Astrocyte of the hippocampus (primary cell): ENCODE measurements at places on chromosomes 2 and 18.

GRCh38 chr2:132813422-132813821 lies 143.4 kb upstream of the LYPD1 start:
- DNase-seq = no peak

- DNase-seq = peak; percentile 26
Observed at GRCh38 chr2:121608367-121608766, 40.9 kb downstream of the CLASP1 start.

- DNase-seq = no peak
Observed at GRCh38 chr2:238704471-238705225, 143.2 kb upstream of the TWIST2 start.

- DNase-seq = no peak
Observed at GRCh38 chr2:11014026-11014425, 102.3 kb downstream of the KCNF1 start.

DNA sequence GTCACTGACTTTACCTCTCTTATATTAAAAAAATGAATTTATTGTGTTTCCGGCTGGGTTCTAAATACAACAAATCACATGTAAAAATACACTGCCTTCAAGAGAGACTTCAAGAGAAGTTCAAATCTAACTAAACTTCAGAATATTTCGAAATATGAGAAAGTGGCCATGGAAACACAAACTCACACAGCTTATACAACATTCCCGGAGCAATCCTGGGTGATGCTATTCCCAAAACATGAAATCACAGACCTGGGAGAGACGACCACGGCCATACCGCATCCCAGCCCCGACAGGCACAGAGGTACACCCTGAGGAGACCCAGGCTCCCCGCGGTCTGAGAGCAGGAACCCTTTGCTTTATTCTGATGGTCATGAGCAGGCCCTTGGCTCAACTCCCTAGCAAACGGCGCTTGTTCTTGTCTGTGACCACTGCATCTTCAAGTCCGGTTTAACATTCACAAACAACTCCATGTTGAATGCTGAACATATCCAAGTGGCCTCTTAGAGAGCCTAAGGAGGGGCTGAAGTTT lies 185.4 kb upstream of the REV1 start:
- DNase-seq = no peak

DNA sequence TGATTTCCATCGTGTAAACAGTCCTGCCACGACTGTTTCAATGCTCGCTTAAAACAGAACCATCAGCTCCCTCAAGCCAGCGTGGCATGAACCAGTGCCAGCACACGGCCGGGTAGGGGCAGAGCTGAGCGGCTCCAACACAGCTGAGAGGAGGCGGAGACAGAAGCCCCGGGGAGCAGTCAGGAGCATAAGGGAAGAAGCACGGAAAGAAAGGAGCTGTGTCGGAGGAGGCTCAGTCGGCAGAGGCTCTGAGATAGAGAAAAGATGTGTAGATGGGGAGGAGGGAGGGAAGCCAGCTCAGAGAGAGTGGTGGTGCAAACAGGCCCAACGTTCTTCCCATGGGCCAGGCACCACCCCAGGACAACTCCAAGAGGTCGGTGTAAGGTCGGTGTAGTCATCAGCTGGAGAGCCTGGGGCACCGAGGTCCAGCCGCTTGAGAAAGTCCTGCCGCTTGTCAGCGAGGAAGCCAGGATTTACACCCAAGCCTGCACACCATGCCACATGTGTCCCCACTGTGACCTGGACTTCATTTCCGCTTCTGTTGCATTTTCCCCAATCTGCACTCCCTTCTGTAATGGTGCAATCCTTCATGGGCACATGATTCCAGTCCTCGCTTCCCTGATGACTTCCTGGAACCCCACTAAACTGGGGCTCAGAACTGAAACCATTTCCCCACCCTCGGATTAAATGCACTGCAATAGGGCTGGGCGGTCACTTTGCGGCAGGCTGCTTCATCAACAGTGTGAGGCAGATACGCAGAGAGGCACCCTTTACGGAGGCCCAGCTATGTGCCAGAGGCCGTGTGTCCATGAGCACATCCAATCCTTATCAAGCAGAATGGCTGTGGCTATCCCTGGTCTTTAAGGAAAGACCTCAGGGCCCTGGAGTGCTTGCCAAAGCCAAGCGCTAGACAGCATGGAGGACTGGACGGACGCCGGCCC lies 43.5 kb downstream of the CYP27C1 start:
- peak; percentile 69 for DNase-seq

GRCh38 chr2:241844066-241844728 lies 14.5 kb downstream of the PDCD1 start:
- peak; percentile 83 for DNase-seq

DNA sequence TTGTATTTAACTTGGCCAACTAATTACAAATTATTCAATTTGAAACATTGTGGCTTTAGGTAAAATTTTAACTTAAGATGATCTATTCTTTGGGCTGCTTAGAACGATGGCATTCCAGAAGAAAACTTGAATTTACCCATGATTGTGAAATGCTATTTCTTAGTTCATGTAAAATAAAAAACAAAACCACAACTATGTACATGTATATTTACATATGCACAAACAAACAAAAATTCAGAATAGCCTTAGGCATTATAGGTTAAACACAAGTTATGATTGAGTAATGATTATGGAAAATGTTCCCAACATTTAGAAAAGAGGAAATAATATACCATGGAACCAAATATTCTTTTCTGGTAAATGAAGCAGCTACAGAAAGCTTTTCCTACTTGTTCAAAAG lies 3.5 kb upstream of the SMCHD1 start:
- DNase-seq = no peak

GRCh38 chr2:178419123-178419522 lies 31.9 kb downstream of the PRKRA start:
- peak; percentile 35 for DNase-seq

DNA sequence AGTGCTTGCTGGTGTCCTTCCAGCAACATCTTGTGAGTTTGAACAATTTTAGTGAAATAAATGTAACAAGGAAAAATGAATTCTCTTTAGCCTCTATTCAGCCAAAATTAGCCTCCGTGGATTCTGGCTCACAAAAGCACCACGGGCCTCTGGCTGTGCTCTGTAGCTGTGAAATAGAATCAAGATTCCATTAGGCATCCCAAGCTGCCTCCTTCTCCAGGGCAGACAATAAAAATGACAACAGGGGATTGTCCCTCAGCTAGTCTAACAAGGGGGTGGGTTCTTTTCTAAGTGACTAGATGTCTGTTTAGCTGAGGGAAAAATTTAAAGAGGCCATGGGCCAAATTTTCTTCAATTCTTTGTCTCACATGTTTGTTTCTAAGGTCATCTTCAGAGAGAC lies 254.7 kb upstream of the FIGN start:
- DNase-seq = no peak

- no peak for DNase-seq
Observed at GRCh38 chr18:49013291-49013691, 62.5 kb upstream of the SMAD7 start.

DNA sequence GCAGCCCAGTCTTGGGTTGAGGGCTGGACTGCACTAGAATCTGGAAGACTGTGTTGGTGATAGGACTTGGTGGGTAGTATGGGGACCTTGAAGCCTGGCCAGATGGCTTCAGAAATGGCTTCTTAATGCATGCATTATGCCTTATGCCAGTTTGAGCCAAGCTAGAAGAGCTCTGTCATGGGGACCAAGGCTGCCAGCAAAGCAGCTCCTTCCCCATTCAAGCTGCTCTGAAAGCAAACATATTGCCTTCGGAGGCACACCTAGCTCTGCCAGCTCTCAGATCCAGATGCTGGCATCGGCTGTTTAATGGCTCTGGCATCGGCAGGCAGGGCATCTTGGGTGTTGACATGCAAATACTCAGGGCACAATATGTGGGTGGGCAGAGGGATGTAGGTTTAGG lies 59.0 kb upstream of the IGFBP5 start:
- no peak for DNase-seq

DNA sequence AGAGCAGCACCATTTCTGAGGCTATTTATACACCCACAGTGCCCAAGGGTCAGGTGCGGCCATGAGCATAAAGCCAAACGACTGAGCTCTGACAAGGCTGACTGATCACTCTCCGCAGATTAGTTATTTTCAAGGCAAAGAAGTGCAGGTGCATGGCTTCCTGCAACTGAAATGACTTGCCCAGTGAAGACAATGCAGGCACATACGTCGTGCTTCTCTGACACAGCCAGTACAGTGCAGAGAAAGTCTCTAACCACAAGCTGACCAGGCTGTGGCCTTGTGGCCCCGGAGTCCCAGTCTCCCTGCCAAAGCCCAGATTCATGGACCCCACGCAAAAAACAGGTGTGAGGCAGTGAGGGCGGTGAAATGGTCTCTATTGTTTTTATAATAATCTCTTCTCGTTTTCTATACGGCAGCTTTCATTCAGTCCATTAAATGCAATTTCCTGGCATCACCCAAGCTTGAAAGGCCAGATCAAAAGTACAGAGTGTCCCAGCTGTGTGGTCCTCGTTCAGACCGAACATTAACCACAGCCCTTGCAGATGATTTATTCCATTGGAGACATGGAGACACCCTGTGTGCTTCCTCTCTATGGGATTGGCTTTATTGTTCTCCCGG lies 447.0 kb upstream of the ID2 start:
- no peak for DNase-seq

GRCh38 chr2:69723791-69724190 lies 18.1 kb upstream of the ANXA4 start:
- no peak for DNase-seq

GRCh38 chr18:23926571-23926970 lies 88.0 kb upstream of the TTC39C start:
- DNase-seq = no peak

- no peak for DNase-seq
Observed at GRCh38 chr2:199627417-199627816, 169.7 kb upstream of the SATB2 start.

DNA sequence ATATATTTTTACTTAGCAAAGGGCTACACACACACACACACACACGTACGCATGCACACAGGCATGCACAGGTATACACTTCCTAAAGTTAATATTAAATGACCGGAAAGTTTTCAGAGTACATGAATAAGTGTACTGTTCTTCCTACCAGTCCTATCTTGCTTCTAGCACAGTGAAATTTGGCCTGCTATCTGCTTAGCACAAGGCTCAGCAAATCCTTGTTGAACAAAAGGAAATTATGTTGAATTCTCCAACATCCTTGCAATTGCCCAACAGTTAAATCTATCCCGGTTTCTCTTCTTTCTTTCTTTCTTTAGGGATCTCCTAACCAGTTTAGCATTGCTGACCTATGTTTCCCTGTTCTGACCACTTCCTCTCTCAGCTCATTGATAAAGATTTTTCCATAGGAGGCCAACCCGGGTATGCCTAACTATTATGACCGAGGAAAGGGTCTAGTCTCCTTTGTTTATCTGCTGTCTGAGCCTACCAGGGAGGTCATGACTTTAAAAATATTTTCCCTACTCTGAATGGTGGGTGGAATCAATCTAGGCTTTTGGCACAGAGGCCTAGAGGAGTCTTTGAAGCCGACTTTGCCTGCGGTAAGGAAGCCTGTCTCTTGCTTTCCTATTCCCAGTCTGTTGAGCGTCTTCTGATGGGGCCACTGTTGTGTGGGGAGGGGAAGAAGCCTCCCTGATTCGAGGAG lies 400.7 kb downstream of the HRH4 start:
- DNase-seq = no peak

GRCh38 chr18:5543773-5544389 lies at the start of gene EPB41L3:
Gene EPB41L3 (minus strand): TSS chr18:5543997. CDS start chr18:5489183, 54,814 bp downstream.
- peak; percentile 67 for DNase-seq

GRCh38 chr2:196839574-196839973 lies 30.4 kb upstream of the C2orf66 start:
- no peak for DNase-seq

GRCh38 chr2:28035816-28036215 lies 145.3 kb downstream of the BABAM2 start:
- DNase-seq = no peak

DNA sequence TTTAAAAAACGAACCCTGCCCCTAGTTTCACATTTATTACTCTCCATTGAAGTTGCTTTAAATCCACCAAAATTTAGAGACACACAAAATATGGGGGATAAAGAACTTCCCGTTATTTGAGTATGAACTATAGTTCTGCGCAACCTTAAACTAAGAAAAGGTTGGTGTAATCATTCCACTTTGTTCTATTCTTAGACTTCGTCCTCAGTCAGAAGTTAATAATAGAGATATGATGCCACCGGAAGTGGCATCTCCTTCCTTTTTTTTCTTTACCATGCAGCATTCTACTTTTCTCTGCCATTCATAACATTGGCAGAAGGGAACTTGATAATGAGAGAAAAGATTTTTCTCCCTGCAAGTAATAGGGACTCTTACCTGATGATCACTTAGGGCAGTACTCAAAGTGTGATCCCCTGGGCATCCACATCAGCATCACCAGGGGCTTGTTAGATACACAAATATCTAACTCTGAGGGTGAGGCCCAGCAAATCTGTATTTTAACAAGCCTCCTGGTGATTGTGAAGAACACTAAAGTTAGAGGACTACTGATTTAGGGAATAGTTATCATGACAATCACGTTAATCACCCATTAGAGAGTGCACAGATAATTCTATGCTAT lies 147.7 kb upstream of the DTNA start:
- no peak for DNase-seq

- no peak for DNase-seq
Observed at GRCh38 chr18:46393230-46393629, 263.8 kb downstream of the LOXHD1 start.

DNA sequence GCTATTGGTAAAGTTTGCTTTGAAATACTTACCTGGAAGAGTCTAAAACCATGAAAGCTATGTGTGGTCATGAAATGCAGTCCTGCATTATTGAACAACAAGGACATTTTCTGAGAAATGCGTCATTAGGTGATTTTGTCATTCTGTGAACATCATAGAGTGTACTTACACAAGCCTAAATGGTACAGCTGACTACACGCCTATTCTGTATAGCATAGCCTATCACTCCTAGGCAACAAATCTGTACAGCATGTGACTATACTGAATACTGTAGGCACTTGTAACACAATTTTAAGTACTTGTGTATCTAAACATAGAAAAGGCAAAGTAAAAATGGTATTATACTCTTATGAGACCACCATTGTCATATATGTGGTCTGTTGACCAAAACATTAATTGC lies 8.1 kb downstream of the FAM171B start:
- DNase-seq = no peak

- no peak for DNase-seq
Observed at GRCh38 chr2:14751581-14751980, 119.1 kb downstream of the LRATD1 start.

DNA sequence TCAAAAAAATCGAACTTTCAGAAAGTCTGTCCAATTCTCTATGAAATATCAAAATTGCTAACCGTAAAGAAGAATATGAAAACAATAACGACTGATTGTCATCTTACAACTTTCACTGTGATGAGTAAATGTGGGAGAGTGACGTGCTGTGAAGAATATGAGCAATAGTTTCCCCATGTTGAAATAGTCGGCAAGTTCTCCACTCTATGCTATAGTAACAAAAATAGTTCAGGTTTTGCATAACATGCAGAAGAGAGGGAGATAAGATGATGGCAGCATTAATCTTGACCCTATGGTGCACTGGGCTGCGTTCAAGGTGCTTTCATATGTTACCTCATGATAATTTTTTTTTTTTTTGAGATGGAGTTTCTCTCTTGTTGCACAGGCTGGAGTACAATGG lies 196.8 kb upstream of the CYRIA start:
- no peak for DNase-seq

- no peak for DNase-seq
Observed at GRCh38 chr2:241867776-241868420, 1.6 kb upstream of the RTP5 start.
